KBM-7 (cell line): ENCODE measurements at places on chromosomes 1 and 21.

GRCh38 chr21:31457675-31458074, 113.6 kb upstream of the TIAM1 start:
- DNase-seq = no peak

DNA sequence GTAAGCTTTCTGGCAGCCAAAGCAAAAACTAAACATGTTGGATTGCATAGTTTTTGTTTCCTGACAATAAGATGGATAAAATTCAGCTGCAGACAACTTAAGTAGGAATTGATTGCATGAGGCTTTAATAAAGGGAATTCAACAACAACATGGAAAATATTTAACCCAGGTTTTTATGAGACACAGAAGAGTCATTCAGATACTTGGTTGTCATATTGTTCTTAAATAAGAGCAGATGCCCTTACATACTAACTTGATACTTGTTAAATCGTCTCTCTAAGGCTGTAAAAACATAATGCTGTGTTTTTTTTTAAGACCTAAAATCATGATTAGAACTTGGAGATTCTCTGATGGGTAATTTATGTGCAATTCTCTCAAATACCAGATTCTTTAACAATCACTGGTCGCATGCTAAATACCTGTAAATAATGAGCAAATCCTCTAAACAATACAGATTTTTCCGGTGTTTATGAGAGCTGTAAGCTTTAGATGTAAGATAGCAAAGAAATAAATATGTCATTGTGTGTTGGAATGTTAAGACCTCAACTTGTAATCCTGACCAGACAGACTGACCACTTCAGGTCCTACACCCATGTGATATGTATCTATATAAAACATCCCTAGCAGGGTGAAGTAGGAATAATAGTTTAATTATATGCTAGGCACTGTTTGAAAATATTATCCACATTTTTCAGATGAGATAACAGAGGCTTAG, 37.8 kb upstream of the CD34 start:
- DNase-seq = no peak

DNA sequence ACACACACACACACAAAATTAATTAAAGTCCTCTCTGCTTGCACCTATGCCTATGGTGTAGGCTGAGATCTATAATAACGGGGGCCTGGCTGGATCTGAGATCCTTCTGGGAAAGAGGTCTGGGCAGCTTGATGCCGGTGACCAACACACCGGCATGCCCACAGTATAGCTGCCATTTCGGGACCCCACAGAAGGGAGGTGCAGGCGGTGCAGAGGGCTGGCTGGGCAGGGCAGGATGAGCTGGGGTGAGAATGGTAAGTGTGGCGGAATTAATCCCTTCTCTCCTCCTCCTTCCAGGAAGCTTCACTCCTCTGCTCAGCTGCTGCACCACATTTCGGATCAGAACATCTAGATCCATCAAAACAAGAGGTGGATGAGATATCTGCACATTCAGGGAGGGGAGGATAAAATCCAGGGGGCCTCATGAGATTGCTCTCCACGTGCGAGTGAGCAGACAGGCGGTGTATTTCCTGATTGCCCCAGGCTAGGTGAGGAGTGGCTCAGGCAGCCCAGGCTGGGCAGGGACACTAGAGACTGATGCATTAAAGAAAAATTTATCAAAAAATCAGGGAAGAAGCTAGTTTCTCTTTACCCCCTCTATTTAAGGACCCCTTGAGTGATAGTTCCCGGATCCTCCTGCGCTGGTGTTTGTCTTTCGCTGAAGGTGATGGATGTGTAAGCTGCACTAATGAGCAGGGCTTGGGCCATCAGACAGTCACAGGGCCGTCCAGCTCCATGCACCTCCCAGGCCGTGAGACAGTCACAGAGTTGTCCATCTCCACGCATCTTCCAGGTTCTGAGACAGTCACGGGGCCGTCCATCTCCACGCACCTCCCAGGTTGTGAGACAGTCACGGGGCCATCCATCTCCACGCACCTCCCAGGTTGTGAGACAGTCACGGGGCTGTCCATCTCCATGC, 449.9 kb downstream of the PTPRU start:
- no peak for DNase-seq

- DNase-seq = no peak
These were observed 25.6 kb upstream of the FAM89A start for GRCh38 chr1:231065510-231066241.

DNA sequence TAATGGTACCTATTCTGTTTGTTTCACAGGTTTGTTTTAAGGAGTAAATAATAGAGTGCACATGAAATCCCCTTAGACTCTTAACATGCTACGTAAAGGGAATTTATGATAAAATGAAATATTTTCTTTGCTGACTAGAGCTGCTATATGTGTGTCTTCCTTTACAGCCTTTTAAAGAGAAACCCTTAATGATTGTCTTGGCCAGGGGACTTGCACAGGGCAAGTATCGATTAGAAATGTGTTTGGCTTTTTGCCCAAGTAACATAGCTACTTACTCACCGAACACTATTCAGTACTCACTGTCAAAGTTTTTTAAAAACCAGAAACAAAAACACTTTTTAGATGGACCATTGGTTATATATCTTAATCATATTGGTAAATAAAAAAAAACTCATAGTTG, 71.3 kb upstream of the KIAA1614 start:
- no peak for DNase-seq

GRCh38 chr1:202362212-202362611, 13.7 kb downstream of the PPP1R12B start:
- no peak for DNase-seq

DNA sequence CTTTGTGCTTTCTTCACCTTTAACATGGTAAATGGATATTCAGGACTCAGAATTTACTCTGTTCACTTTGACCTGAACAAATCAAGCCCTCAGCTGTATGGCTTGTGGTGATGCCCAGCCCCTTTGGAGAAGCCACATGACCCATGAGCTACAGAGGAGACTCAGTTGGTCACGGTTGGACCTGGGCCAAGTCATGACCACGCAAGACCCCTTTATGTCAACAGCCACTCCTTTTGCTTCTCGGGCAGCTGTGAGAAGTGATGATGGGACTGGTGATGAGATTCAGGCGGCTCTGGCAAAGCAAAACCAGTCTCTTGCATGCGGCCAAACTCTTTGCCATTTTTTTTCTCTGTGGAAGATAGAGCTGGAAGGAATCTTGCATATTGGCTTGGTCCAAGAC, 96.5 kb upstream of the AJAP1 start:
- DNase-seq = no peak

DNA sequence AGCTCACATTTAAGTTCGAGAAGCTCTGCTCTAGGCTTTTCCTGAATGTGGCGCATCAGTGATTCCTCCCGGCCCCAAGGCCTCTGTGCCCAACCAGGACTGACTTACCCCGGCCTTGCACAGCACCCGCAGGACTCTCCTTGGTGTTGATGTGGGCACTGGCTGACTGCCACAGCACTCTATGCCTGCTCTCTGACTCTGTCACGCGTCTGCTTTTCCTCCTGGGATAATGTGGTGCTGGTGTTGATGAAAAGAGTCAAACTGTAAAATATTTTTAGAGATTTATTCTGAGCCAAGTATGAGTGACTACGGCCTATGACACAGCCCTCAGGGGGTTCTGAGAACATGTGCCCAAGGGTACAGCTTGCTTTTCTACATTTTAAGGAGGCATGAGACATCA, 15.5 kb upstream of the SLC2A5 start:
- no peak for DNase-seq

DNA sequence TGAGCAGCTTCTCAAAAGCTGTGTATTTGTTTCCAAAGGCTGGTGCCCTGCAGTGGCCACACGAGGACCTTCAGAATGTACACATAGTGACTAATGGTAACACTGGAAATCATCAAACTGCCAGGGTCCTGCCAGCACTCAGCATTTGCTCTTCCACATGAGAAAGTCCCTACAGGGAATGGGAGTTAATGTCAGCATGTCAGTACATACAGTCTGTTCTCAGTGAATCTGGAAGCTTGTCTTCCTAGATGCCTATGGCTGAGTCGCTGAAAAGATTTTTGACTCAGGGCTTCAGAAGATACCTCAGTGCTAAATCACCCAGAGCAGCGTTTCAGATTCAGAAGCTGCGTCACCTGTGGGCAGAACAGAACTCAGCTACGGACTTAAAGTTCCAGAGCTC, 108.2 kb downstream of the CDC7 start:
- no peak for DNase-seq

GRCh38 chr1:201559679-201560162, 20.8 kb downstream of the NAV1 start:
- DNase-seq = peak; percentile 81

- DNase-seq = no peak
These were observed 140.1 kb upstream of the CAMK1G start for GRCh38 chr1:209443361-209443931.

DNA sequence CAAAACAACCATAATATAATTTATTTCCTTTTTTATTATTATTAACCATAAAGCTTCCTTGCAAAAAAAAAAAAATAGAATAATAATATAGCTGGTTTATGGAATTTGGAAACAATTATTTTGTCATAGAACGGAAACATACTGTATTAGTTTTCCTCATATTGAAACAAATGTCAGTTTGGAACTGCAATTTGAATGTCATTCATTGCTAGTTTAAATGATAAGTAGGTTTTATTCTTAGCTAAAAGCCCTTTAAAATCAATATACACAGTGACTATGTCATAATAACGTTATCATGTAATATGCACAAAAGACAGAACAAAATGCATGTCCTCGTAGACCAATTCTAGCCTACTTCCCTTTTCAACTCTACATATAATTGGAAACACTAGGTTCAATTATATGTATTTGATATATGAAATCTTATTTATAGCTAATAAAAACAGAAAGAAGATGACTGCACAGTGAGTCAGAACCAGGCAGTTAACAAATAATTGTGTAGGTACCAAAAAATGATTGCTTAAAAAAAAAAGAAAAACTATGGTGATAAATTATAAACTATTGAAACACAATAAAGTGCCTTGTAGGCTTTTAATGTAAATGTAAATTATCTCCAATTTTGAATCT, 85.2 kb upstream of the EXO1 start:
- DNase-seq = no peak
